G401 (cell line): ENCODE measurements at places on chromosomes 16 and 17. TPM values are rescaled to one million over a fixed set of nuclear protein-coding genes. Genes with fewer than 3 reads are reported as not detected.

DNA sequence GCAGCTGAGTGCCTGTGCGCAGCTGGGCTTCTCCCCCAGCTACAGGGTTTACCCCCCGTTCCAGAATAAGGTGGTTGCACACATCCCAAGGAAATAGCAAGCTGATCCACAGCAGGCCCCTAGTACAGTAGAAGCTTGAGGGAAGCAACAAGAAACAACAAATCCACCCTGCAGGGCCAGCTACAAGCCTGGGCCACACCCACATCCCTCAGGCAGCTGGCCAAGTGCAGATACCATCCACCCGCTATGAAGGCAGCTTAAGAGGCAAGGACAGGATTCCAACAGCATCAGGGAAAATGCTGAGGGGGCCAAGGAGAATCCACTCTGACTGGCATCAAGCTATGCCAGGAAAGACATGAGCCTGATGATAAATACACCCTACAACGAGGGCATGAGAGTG, 66.9 kb upstream of the RCVRN start:
- no peak for DNase-seq

DNA sequence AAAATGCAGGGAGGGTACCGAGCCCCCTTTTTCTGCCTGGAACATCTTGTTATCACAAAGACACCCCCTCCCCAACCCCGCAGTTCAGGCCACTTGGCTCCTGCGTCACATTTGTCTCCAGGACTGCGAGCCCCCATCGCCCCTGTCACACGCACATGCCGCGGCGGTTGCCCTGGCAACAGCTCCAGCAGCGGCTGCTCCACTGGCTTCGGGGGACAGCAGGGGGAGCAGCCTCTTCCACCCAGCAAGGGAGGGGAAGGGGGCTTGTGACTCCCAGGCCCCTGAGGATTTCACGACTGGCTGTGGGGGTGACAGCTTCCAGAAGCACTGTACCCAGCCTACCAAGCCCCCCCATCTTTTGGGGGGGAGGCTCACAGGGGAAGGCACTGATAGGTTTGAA, 2.6 kb downstream of the BAIAP3 start:
- DNase-seq: no peak

Gene KPNA2
- total RNA-seq: 148 and 199 TPM in 2 replicates

GRCh38 chr16:80608946-80609345, 68.2 kb downstream of the DYNLRB2 start:
- DNase-seq: no peak

Gene DOC2A
- not detected in 2 replicates for total RNA-seq

- DNase-seq: no peak
These were observed 435.0 kb downstream of the MAF start for GRCh38 chr16:79165506-79165905.

Gene PARN
- total RNA-seq: 27.2 and 36.2 TPM in 2 replicates

- no peak for DNase-seq
These were observed 99.9 kb upstream of the ZNF750 start for GRCh38 chr17:82939621-82940135.

Gene PEX12
- total RNA-seq: 2.4 and 5.7 TPM in 2 replicates

DNA sequence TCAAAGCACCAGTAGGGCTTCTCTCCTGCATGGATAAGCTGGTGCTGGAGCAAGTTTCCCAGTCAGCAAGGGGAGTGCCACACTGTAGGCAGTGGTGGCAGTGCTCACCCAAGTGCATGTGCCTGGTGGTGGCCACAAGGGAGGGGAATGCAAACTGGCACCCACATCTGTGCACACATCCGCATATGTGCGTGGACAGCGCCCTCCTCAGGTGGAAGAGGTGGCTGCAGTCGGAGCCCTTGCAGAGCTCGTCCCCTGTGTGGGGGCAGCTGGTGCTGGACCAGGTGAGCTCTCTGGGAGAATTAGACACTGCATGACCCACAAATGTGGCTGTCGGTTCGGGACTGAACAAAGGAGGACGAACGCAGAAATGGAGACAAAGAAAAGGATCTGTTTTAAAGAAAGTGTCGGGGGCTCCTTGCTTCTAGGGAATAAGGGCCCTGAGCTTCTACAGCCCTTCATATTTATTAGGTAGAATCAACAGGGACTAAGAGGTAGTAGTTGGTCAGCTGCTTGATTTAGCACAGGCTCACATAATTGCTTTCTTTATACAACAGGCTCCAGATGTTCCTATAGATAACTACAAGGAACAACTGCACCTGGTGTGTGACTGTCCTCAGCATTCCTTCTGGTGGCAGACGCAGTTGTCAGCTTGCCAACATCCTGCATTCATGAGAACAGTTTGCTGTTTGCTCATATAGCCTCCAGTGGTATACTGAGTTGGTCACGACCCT, 5.3 kb upstream of the ZNF689 start:
- peak; percentile 13 for DNase-seq

DNA sequence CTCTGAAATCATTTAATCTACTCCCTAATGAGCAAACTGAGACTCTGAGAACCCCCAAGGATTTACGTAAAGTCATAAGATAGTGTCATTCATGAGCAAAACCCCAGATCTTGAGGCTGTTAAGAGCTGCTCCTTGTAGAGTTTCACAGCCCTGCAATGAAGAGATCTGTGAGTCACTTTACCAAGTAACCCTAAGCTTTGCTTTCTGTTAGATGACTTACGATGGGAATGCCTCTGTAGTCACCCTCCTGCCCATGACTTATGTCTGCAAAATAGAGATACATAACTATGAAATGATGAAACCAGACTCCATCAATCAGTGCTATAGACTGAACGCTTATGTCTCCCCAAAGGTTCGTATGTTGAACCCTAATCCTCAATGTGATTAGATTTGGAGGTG, 117.7 kb downstream of the HS3ST3A1 start:
- no peak for DNase-seq

GRCh38 chr17:45227101-45227925, 5.6 kb downstream of the FMNL1 start:
- DNase-seq: peak; percentile 7

GRCh38 chr17:59342681-59343131, 11.3 kb downstream of the YPEL2 start:
- no peak for DNase-seq

Gene PIRT
- total RNA-seq: not detected in 2 replicates

Gene CTRB1
- total RNA-seq: not detected in 2 replicates

Gene STUB1
- total RNA-seq: 145 and 207 TPM in 2 replicates

GRCh38 chr17:8320990-8321389, 10.9 kb downstream of the ARHGEF15 start:
- DNase-seq: peak; percentile 16

Gene CLDN6
- 1.7 and 2.7 TPM in 2 replicates for total RNA-seq
